ENCODE measurements at places on chromosomes 4 and X. TPM values are rescaled to one million over a fixed set of nuclear protein-coding genes. Genes with fewer than 3 reads are reported as not detected.
A peak's percentile ranks its signal among the peaks of the same experiment; 100 is the strongest.

- no peak overlapping the region for H3K27ac ChIP-seq
- H3K4me3 ChIP-seq: no peak overlapping the region
- H3K4me1 ChIP-seq: no peaks in the 10 kb centered on the region
- DNase-seq: peak; percentile 87
- H3K36me3 ChIP-seq: no peaks in the 10 kb centered on the region
Observed at GRCh38 chr4:183721207-183722081, 62.4 kb downstream of the TRAPPC11 start.

GRCh38 chrX:17592117-17592516, 145.2 kb upstream of the SCML1 start:
- no peaks in the 10 kb centered on the region for H3K36me3 ChIP-seq
- no peak for DNase-seq
- no peaks in the 10 kb centered on the region for H3K4me1 ChIP-seq
- no peak overlapping the region for H3K27ac ChIP-seq
- H3K4me3 ChIP-seq: no peak overlapping the region

The TMEM47 gene
- 11.5 TPM for total RNA-seq

- DNase-seq: peak; percentile 83
- H3K4me1 ChIP-seq: no peaks in the 10 kb centered on the region
- peaks cover 11% of the 10 kb centered on the region for H3K36me3 ChIP-seq
- no peak overlapping the region for H3K27ac ChIP-seq
- no peak overlapping the region for H3K4me3 ChIP-seq
Observed at GRCh38 chrX:153708415-153708814, 15.8 kb downstream of the BCAP31 start.

DNA sequence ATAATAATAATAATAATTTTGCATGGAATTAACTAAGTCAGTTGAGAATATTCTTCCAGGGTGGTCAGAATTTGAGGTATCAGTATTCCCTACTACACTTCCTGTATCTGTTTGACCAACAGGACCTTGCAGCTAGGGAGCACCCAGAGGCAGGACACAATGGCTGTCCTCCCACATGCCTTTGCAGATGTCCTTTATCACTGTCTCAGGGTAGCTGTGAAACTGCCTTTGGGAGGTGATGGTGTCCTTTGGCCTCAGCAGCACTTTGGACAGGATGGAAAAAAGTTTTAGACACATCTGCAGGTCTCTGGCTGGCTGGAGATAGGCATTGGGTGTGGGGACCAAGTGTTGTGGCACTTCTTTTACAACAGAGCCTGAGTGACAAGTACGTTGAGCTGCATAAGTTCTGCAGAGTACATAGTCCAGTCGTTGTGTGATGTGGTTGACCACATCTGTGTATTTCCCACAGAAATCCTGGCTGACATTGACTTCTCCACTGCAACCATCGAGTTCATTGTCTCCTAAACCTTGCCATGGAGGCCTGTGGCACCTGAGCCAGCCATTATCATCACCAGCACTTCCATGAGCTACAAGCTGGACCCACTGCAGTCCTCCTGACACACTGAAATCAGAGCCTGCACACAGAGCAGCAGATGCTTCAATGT, 19.1 kb upstream of the UBA6 start:
- no peaks in the 10 kb centered on the region for H3K27me3 ChIP-seq
- no peak overlapping the region for H3K27ac ChIP-seq
- no peak for DNase-seq
- peaks cover 5% of the 10 kb centered on the region for H3K36me3 ChIP-seq

Data from endodermal cell (in vitro differentiated cells).